ENCODE measurements at places on chromosomes 2 and 18.
A peak's percentile ranks its signal among the peaks of the same experiment; 100 is the strongest.

DNA sequence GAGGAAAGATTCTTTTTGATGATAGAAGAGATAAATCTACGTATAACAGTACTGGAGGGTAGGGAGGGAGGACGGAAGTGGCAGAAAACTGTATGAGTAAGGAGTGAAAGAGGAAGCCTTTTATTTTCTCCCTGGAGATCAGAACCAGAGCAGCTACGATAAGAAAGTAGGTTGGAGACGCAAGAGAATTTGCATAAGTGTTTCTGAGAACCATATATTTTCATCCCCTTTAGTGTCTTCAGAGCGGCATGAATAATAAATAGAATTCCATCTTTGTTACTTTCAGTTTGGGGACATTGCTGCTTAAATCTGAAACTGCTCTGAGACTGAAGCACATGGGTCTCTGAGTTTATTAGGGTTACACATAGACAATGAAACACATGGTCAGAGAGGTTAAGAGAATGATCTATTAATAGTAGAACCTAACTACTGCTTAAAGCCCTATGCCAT, 230.2 kb upstream of the TNP1 start:
- no peaks in the 10 kb centered on the region for H3K27me3 ChIP-seq
- peaks cover 29% of the 10 kb centered on the region for H3K4me1 ChIP-seq
- H3K27ac ChIP-seq, result peak overlapping the region; percentile 71
- peaks cover 1% of the 10 kb centered on the region for H3K36me3 ChIP-seq

- peaks cover 36% of the 10 kb centered on the region for H3K27me3 ChIP-seq
- no peak overlapping the region for H3K27ac ChIP-seq
- no peak for DNase-seq
- H3K4me3 ChIP-seq, result no peak overlapping the region
Observed at GRCh38 chr18:59123588-59124369, 15.9 kb upstream of the SEC11C start.

- no peak overlapping the region for H3K4me3 ChIP-seq
- no peaks in the 10 kb centered on the region for H3K4me1 ChIP-seq
- H3K36me3 ChIP-seq, result peaks cover 1% of the 10 kb centered on the region
- no peak for DNase-seq
- H3K27me3 ChIP-seq, result peaks cover 2% of the 10 kb centered on the region
Observed at GRCh38 chr2:30666266-30666874, 140.9 kb downstream of the CAPN13 start.

GRCh38 chr2:29293830-29294438, 178.7 kb downstream of the CLIP4 start:
- peaks cover 17% of the 10 kb centered on the region for H3K27me3 ChIP-seq
- no peaks in the 10 kb centered on the region for H3K4me1 ChIP-seq
- H3K36me3 ChIP-seq, result no peaks in the 10 kb centered on the region
- no peak for DNase-seq
- H3K27ac ChIP-seq, result no peak overlapping the region
- no peak overlapping the region for H3K4me3 ChIP-seq

DNA sequence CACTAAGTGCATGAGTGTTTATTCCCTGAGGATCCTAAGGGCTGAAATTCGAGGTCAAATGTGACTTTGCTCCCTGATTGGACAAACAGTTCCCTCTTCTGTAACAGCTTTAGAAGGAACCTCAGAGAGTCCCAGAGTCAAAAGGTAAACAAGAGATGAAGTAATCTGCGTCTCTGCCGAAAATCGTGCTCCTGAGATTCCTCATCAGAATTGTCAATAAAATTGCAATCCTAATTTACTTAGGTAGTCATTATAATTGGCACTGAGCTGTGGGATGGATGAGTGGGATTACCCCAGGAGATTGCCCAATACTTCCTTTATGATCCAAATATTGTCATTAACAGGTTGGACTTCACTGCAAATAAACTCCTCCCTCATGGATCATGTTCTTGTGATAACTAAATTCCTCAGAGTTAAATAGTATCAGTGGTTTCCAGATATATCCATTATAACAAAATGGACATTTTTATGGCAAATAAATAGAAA, 907 bp upstream of the SUCLG1 start:
- H3K4me3 ChIP-seq, result peak overlapping the region; percentile 97
- H3K36me3 ChIP-seq, result peaks cover 20% of the 10 kb centered on the region
- peak overlapping the region; percentile 95 for H3K27ac ChIP-seq
- no peak for DNase-seq
- no peaks in the 10 kb centered on the region for H3K27me3 ChIP-seq

DNA sequence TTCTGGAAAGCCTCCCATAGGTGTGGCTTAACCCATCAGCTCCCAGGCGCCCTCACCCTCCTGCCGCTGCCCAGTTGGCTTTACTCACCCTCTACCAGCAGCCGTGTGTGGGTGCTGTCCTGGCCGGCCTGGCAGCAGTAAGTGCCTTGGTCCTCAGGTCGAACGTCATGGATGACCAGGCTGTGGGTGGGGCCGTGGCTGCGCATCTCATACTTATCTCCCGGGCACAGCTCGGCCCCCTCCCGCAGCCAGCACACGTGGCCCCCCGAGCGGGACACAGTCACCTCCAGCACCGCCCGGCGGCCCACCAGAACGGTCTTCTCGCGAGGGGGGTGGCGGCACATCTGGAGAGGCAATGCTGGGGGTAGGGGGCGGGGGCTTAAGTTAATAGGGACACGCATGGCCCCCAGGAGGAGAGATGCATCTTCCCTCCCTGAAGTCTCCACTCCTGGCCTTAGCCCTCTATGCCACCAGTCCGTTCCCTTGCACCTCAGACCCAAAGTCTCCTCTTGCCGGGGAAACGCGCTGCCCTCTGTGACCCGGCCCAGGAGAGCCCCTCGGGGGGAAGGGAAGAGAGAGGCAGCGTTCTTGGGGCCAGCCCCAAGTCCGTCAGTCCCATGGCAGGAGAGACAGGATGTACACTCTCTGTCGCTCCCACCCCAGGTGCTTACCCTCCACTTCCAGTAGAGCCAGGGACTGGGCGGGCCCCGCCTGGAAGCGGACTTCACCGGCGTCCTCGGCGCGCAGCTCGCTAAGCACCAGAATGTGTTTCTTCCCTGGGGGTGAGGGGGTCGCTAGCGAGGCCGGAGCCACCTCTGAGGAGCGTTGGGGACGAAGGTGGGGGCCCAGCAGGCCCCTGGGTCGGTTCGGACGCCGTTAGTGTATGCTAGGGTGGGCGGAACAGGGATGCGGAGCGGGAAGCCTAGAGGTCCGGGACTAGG, 7.9 kb downstream of the TMEM198 start:
- peaks cover 3% of the 10 kb centered on the region for H3K4me1 ChIP-seq
- H3K27me3 ChIP-seq, result peaks cover 34% of the 10 kb centered on the region

- H3K4me1 ChIP-seq, result no peaks in the 10 kb centered on the region
- H3K27ac ChIP-seq, result no peak overlapping the region
- no peak overlapping the region for H3K4me3 ChIP-seq
- H3K27me3 ChIP-seq, result peaks cover 6% of the 10 kb centered on the region
- DNase-seq, result no peak
Observed at GRCh38 chr2:218082586-218083351, 13.7 kb downstream of the RUFY4 start.

GRCh38 chr2:147588191-147588590, 256.6 kb upstream of the ACVR2A start:
- DNase-seq, result no peak
- no peak overlapping the region for H3K27ac ChIP-seq
- H3K27me3 ChIP-seq, result peaks cover 7% of the 10 kb centered on the region
- no peak overlapping the region for H3K4me3 ChIP-seq
- no peaks in the 10 kb centered on the region for H3K4me1 ChIP-seq

Data from activated naive CD8-positive, alpha-beta T cell treated with anti-CD3 and anti-CD28 coated beads, Interleukin-2, amount 10 ng/mL, durations not matched to agents 7 days and 5 days (primary cell).